Activated T-helper 1 cell treated with anti-CD3 and anti-CD28 coated beads, Interleukin-2, amount 50 U/mL, for 16 hours (primary cell): ENCODE measurements at places on chromosomes 4 and X.

GRCh38 chrX:14420841-14421240, 108.5 kb upstream of the GLRA2 start:
- DNase-seq = no peak

- DNase-seq = no peak
Observed at GRCh38 chrX:97790850-97791249, 907.1 kb downstream of the RPA4 start.

GRCh38 chr4:23822181-23822580, 67.7 kb downstream of the PPARGC1A start:
- DNase-seq = no peak

DNA sequence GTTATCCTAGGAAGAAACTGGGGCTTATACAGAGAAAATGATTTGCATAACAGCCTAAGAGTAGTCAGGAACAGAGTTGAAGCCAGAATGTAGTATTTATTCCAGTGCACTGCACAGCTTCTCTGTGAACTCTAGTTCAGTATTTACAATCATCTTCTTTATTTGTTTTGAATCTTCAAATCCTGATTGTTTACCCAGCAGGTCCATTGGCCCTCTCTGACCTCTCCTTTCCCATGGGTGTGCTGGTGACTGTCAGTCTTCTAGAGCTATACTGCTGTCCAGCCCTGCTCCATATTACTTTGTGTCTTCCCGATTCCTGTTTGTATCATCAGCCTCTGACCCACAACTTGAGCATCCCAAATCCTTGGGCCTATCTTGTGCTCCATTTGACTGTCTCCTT, 301.9 kb upstream of the HS3ST1 start:
- no peak for DNase-seq

DNA sequence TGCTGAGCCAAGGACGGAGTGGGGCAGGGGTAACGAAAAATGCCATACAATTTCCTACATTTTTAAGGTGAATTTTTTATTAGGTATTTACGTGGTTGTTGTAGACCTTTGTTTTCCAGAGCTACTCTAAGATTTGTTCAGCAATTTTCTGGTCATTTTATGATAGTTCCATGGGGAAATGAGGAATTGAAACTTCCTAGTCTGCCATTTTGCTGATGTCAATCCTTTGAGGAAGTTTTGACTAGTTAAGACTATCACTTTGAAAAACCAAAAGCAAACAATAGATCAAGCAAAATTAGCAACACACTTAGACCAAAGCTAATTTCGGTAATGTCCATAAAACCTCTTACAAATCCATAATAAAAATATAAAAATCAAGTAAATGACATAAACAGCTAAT, 7.0 kb upstream of the TLR3 start:
- DNase-seq = no peak

GRCh38 chrX:40385256-40385655, 195.5 kb upstream of the ATP6AP2 start:
- no peak for DNase-seq

- no peak for DNase-seq
Observed at GRCh38 chr4:132071815-132072214, 1077.3 kb upstream of the PCDH10 start.

DNA sequence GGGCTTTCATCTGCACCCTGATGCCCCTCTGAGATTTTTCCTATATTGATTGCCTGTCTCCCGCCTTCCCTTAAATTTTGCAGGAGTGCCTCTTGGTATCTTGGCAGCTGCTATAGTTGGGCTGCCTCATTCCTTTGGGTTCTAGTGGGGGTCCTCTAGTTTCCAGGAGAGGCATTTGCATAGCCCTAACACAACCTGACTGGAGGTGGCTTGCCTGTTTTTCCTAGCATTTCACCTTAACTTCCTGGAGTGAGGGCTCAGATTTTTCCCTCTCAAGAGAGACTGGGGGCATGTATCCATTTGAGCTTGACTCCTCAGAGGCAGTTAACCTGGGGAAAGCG, 46.0 kb downstream of the UGT2A3 start:
- DNase-seq = no peak

GRCh38 chr4:156169861-156170260, 216.2 kb upstream of the CTSO start:
- no peak for DNase-seq

- no peak for DNase-seq
Observed at GRCh38 chrX:153903238-153903980, 1.1 kb upstream of the AVPR2 start.

DNA sequence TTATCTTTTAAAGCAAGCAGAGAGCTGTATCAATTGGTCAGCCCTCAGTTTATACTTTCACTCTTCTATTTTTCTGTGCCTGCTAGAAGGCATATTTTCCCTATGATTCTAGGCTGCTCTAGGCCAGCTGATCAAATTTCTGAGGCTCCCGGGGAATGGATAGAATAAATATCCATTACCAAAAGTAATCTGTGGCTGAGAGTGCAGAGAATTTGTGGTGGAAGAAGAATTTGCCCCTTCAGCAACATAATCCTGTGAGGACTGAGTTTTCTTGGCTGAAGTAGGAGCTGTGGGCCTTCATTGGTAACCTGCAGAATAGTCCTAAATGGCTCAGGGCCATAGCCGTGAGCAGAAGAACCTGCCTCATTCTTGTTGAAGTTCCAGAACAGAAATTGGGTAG, 314.6 kb upstream of the CASK start:
- DNase-seq = no peak

- DNase-seq = no peak
Observed at GRCh38 chr4:6019316-6020263, 1.4 kb upstream of the C4orf50 start.
